Diencephalon (tissue), 1 donor: ENCODE measurements at places on chromosomes 16 and 17. TPM values are rescaled to one million over a fixed set of nuclear protein-coding genes. Genes with fewer than 3 reads are reported as not detected.

The SMIM5 gene
- 1.4 TPM for total RNA-seq

The CLEC3A gene
- 0.23 TPM for total RNA-seq

The TOM1L1 gene
- total RNA-seq: 30.9 TPM

The DUS2 gene
- total RNA-seq: 11.8 TPM

The CHCT1 gene
- total RNA-seq: not detected

The TBC1D3B gene
- total RNA-seq: 0.69 TPM

The CDH5 gene
- total RNA-seq: 9.9 TPM

The C16orf95 gene
- 4.2 TPM for total RNA-seq

The CDT1 gene
- 7.8 TPM for total RNA-seq

The CCL13 gene
- not detected for total RNA-seq

The TPSG1 gene
- not detected for total RNA-seq

The ABI3 gene
- total RNA-seq: 0.92 TPM

The ZNF629 gene
- total RNA-seq: 13.6 TPM
